ENCODE measurements at places on chromosomes 16 and 17.

DNA sequence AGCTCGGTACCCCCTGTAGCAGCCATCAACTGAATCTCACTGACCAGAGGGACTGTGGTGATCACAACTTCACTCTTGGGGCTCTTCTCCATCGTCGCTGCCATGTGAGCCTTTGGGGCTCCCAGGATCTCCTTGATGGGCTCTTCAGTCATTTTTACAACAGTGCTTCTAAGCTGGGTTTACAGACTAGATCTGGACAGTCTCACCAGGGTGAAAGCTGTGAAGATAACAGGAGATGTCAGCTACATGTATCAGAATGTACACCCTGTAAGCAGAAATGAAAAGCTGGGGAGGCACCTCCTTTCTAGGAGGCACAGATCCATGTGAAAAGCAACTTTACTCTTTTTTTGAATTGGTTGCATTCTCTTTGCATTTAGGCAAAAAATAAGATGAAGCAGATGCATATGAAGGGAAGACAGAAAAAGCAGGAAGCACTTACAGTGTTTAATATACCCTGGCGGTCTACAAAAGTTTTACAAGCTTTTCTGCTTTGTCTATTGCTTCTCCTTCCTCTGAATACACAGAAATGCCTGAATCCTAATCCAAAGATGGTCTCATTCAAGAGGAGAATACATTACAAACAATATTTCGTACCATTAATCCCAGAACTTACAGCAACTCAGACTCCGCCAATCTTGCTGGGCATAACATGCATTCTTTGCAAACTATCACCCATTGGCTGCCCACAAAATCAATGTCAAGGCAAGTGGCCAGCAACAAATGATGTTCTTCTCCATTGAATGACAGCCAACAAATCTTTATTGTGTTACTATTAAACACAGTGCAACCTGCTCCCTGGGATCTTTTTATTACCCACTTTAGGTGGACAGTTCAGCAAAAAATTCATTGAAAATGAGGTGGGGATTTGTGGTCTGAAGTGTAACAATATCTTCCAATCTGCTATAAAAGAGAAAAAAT is 1.5 kb downstream of the TMEM100 start:
- DNase-seq: no peak

DNA sequence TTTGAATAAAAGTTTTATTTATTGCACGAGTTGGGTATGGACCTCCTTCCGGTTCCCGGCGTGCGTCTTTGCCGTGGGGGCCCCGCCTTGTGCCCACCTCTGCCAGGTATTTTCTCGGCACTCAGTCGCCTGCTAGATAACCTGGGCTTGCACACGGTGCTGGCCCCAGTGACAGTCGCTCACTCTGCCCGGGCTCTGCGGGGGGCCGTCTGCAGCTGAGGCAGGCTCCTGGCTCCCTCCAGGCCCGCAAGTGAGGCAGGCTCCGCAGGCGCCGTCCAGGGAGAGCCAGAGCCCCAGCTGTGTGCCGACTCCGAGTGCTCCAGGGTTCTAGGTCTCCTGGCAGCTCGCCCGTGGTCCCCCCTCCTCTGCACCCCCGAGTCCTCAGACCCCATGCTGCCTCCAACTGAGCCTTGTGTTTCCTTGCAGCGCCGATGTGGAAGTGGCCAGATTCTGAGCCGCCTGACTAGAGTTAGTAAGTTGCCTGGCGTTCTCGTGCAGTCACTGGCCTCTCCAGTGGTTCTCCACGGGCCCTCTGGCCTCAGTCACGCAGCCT is 54.7 kb upstream of the PVALEF start:
- no peak for DNase-seq

DNA sequence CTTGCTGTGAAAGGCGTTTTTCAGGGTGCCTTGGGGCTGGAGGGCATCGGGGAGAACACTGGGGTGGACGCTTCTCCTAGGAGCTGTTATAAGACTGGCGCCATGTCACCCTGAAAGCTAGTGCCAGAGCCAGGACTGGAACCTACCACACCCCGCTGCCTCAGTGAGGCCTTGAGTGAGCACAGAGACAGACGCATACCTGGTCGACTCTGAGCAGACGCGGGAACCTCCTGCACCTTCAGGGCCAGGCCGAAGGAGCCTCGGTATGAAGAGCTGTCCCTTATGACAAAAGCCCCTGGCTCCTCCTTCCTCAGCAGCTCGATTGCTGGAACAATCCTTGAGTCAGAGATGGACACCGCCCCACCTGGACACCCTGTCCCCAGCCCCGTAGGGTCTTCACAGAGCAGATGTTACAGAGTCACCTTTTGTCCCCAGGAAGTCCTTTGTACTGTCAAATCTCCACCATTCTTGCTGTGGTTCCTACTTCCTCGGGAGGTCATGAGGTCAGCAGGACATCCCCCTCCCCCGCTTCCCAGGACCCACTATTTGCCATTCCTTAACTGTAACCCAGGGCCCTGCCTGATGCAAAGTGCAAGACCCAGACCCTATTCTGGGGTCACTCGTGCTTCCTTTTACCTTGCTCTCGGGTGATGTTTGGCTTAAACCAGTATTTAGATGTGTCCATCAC is 17.0 kb downstream of the TNS4 start:
- DNase-seq: no peak

GRCh38 chr17:48860034-48860433 is 29.2 kb downstream of the CALCOCO2 start:
- no peak for DNase-seq

DNA sequence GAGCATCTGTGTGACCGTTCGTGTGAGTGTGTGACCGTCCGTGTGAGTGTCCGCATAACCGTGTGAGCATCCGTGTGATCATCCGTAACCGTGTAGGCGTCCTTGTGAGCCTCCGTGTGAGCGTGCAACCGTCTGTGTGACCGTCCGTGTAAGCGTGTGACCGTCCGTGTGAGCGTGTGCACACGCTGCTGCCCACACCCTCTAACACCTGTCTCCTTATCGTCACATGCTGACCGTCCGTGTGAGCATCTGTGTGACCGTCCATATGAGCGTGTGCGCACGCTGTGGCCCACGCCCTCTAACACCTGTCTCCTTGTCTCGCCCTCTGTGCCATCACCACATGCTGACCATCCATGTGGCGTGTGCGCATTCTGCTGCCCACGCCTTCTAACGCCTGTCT is 31.1 kb downstream of the NME3 start:
- DNase-seq: no peak

GRCh38 chr16:9670033-9670432 is 512.2 kb downstream of the GRIN2A start:
- DNase-seq: no peak
